ENCODE measurements at places on chromosomes 13 and 19.
A peak's percentile ranks its signal among the peaks of the same experiment; 100 is the strongest.

GRCh38 chr13:109645831-109646230 is 140.6 kb downstream of the IRS2 start:
- no peak for DNase-seq

DNA sequence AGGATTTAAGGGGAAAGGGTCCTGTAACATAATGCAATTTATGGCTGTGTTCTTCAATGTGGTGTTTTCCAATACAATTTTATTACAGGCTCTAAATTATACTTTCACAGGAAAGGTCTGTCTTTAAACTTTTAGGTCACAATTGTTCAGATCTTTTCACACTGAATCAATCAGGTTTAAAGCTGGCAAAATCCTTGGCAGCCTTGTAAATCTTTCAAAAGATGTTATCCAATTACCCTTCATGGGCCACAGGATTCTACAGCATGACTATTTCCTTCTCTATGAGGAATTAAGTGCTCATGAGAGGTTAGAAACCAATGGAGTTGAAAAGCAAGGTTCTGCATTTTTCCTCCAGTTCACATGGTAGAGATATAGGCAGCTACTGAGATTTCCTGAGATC is 211.5 kb upstream of the MIR17HG start:
- DNase-seq = no peak

DNA sequence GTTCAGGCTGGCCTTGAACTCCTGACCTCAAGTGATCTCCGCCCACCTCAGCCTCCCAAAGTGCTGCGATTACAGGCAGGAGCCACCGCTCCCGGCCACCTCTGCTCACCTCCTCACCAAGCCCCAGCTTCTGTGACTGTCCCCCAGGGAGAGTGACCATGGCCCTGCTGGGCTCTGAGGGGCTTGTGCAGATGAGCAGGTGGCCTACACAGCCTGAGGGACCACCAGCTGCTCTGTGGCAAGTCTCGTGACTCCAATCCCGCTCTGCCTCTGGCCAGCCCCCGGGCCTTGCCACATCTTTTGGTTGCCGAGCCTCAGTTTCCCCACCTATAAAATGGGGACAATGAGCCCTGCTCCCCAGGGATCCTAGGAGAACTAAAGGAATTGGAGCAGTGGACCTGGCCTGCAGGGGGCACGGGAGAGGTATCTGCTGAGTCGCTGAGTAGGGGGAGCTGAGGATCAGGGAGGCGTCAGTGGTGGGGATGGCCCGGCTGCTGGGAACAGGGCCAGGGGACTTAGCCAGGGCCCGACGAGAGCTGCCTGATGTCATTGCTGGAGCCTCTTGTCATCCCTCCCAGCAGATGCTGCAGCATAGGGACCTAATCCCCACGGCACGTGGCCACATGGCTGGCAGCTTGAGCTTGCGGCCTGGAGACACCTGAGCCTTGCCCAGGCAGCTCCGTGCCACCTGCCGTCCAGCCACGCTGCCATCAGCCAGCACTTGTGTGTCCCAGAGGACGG is 74.7 kb downstream of the GADD45B start:
- DNase-seq = peak; percentile 24

GRCh38 chr19:45778010-45778661 is 4.2 kb downstream of the DMPK start:
- no peak for DNase-seq

- no peak for DNase-seq
Measured at GRCh38 chr19:13207846-13208671, 57.8 kb downstream of the IER2 start.

- no peak for DNase-seq
Measured at GRCh38 chr13:98039261-98039660, 85.8 kb downstream of the IPO5 start.

DNA sequence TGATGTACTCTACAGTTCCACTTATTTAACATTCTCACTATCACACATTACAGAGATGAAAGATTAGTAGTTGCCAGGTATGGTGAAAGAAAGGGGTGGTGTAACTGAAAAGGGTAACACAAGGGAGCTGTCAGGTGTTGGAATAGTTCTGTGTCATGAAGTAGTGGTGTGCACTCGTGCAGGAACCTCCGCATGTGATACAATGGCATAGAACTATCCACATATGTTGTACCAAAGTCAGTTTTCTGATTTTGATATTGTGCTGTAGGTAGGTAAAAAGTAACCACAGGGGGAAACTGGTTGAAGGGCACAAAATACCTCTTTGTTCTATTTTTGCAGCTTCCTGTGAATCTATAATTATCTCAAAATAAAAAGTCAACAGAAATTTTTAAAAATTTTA is 24.4 kb upstream of the RPL21 start:
- no peak for DNase-seq

GRCh38 chr13:104694397-104694796 is 1628.2 kb upstream of the SLC10A2 start:
- no peak for DNase-seq

DNA sequence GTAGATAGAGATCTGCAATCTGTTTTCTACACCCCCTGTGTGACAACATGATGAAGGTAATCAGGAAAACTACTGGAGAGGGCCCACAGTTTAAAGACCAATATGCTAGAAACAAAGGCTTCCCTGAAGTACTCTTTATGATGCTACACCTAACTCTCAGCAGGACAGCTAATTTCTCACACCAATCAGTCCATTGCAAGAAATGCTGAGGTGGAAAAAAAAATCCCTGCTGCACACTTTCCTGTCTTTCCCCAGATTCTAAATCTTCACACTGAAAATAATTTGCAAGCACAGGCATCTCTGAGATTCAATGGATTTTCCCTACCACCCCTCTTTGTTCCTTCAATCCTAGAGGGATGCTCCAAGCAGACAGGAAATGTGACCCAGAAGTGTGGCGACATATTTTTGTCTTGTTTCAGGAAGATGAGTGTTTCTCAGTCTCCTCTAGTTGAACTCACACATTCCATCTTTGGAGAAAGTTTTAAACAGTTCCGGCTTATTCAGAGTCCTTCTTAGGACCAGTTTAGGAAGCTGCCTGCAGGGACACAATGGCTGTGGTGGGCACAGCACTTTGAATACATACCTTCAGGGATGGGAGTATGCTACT is 671.6 kb downstream of the DIAPH3 start:
- no peak for DNase-seq

DNA sequence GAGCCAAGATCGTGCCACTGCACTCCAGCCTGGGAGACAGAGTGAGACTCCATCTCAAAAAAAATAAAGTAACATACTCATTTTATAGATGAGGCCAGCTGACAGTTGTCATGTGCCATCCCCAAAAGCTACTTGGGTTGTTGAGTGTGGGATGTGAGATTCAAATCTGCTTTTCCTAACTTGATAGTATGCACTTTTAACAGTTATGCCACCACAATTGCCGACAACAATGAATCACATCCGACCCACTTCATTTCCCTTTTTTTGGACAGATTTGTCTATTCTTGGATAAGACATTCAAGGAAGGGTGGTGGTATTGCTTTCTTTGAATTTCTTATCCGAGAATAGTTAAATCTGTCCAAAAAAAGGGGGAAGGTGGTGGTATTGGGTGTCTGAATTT is 16.3 kb upstream of the DNMT1 start:
- DNase-seq = no peak

GRCh38 chr19:18278521-18279265 is 2.7 kb downstream of the JUND start:
- no peak for DNase-seq

DNA sequence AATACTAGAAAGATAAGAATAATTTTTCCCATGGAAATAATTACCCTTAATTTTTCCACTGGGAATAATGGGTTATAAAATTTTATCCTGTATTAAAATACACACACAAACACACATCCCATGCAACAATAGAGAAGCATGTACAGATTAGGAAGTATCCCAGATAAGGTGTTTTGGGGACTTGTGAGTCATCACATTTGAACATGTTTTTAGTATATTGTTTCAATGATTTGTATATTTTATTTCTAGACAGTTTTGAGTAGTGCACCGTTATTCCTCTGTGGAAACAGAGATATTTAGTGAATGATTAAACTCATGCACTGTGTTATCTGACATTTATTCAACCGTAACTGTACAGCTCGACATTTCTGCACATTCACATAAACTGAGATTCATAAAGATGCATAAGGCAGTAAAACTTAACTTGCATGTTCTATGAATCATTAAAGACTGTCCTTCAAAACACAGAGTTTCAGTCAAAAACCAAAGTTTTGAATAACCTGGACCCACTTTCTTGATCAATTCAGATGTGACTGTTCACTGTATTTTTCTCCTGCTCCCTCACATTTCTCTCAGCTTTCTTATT is 30.1 kb downstream of the KLF12 start:
- DNase-seq = no peak

DNA sequence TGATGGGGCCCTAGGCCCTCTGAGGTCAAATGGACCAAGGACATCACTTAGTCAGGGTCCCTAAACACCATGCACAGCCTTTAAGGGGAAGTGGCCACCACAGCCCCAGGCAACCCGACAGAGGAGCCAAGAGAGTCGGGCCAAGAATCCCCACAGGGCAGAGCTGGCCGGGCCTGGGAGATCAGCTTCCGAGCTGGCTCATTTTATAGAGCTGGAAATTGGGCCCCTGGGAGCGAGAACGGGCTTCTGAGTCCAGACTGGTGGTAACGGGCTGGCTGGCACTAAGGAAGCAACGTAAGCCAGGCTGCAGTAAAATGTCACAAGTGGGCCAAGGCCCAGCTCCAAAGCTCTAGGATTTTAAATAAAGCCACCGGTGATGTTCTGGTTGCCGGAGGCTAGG is 51.1 kb downstream of the HSPH1 start:
- DNase-seq = no peak

DNA sequence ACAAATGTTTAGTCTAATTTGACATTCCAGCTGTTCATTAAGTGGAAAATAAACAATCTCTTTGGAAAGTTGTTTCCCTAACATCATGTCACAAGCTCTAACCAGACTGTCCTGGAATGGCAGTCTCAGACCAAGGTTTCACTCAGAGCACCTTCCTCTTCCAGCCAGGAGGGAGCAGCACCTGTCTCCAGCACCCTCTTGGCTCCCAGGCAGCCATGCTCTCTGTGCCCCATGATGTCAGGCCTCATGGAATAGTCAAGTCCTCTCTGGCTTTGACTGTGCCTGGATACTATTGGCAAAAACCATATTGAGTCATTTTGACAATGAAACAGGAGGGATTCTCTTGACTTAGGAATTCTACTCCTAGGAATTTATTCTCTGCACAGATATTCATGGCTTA is 171.4 kb downstream of the OXGR1 start:
- DNase-seq = no peak

GRCh38 chr19:9700229-9700981 is 25.5 kb upstream of the ZNF562 start:
- no peak for DNase-seq

DNA sequence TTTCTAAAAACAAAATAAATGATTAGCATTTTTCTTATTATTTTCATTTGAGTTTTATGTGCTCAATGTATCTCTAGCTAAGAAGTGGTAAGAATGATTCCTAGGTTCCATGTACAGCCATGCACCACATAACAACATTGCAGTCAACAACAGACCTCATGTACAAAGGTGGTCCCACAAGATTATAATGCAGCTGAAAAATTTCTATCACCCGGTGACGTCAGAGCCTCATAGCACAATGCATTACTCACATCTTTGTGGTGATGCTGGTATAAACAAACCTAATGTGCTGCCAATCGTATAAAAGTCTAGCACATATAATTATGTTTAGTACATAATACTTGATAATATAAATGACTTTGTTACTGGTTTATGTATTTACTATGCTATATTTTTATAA is 120.5 kb downstream of the SLC7A1 start:
- DNase-seq = no peak

DNA sequence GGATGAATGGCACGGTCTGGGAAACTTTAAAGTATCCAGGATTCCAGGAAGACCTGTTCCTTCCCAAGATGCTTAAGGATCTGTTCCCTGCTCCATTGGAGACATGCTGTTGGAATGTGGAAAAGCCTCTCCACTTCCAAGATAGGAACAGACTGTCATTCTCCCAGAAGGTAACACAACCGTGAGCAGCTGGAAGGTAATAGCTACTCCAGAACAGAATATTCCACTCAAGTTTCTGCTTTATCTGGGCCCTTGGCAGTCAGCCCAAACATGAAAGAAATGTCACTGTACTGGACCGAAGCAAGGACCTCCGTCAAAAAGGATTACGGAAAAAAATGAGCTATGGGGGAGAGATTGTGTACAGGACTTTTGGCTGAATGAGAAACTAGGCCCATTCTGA is 420.9 kb upstream of the NBEA start:
- no peak for DNase-seq

GRCh38 chr19:38650172-38650775 is 2.8 kb downstream of the ACTN4 start:
- DNase-seq = no peak

DNA sequence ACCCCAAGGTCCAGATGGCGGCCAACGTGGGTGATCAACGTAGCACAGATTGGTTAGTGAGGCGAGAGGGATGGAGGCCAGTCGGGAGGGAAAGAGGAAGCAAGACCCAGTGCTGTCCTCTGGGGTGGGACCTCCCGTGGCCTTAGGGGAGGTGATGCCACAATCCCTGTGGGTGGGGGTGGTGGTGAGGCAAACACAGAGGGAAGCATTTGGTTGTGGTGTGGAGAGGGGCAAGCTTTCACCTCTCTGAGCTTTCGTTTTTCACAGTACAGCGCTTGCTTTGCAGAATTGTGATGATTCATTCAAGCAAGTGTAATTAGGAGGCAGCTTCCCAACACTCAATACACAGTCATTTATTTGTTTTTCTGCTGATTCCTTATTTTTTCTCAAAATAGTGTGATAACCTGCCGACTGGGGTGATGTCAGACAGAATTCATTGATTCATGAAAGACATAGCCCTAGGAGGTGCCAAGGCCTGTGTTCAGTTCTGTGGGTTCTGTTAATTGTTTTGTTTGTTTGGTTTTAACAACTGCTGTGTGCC is 2.4 kb downstream of the LENG8 start:
- DNase-seq = no peak

DNA sequence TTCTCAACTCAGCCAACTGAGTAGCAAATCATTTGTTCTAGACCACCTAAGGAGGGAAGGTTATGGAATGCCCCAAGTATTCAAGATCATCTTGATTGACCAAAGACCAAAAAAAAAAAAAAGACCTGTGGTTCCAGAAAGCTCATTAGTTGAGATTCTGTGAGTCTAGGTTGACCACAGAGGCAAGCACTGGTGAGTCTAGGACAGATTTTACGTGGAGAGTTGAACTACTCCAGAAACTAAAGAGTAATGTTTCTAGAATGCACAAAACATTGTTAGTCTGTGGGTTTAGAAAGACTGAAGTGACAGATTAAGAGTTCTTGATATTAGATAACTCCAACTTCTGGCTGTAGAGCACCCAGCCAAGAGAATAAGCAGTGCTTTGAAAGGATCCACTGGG is 4.0 kb upstream of the CYTH2 start:
- no peak for DNase-seq

DNA sequence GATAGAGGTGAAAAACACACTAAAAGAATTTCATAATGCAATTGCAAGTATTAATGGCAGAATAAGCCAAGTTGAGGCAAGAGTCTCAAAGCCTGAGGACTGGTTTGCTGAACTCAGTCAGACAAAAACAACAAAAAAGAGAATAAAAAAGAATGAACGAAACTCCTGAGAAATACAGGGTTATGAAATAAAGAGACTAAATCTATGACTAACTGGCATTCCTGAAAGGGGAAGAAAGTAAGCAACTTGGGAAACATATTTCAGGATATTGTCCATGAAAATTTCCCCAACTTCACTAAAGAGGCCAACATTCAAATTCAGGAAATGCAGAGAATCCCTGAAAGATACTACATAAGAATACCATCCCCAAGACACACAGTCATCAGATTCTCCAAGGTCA is 47.8 kb downstream of the UBL3 start:
- no peak for DNase-seq

GRCh38 chr19:30877661-30878113 is 471.5 kb downstream of the TSHZ3 start:
- DNase-seq = no peak

Measured in hippocampal formation (tissue), 2 donors.